ENCODE measurements at places on chromosomes 1 and 21.

- DNase-seq = no peak
Observed at GRCh38 chr1:61115436-61115835, 33.1 kb downstream of the NFIA start.

DNA sequence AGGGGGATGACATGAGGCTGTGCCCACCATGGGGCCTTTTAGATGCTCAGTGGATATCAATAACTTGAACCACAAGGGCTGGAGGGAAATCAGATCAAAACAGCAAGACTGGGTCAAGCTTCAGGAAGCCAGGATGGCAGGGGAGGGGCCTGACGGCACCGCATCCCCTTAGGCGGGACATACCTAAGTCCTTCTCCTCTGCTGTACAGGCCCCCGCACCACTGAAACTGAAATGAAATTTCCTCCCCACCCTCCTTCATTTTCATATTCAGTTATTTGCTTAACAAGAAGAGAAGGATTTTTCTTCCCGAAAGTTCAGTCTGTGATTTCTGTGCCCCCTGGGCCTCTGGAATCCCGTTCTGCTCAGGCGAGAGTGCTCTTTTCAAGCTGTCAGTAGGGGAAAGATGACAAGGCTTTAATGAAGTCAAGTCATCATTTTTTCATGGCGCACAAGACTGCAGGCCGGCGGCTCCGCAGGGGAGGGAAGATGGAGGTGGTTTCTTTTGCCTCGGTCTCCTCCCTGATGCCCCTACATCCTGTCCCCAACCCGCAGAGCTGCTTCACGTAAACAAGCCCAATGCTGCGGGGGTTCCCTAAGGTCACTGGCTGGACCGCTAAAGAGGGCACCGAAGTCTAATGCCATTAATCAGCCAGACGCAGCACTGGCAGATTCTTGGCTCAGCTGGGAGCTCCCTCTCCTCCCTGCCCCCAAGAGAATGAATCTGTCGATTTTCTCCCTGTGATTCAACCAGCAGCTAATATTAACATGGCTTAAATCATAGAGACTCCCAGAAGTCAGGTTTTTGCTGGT is 264.8 kb downstream of the C1orf94 start:
- DNase-seq = no peak

- DNase-seq = no peak
Observed at GRCh38 chr1:154940651-154941194, 4.2 kb upstream of the PMVK start.

- DNase-seq = peak; percentile 93
Observed at GRCh38 chr1:173868266-173869020, at the start of gene ZBTB37. ZBTB37 (plus strand) TSS chr1:173868380; CDS start chr1:173870226, 1,846 bp downstream.

- DNase-seq = no peak
Observed at GRCh38 chr1:116161390-116161789, 50.2 kb downstream of the MAB21L3 start.

GRCh38 chr1:30820299-30820698 is 62.7 kb upstream of the LAPTM5 start:
- no peak for DNase-seq

DNA sequence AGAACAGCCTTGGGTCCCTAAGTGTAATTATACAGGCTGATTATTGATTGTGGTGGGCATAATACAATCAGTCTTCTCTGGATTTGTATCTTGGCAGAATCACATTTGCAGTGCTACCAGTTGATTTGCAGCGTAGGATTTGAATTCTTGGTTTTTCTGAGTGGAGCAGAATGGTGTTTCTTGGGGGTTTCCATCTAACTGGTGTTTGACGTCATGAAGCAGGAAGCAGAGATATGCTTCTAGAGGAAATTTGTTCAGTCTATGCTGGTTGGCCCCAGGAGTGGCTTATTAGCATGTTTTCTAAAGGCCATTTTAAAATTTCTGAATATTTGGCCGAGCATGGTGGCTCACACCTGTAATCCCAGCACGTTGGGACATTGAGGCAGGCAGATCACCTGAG is 3.4 kb downstream of the CTTNBP2NL start:
- no peak for DNase-seq

- no peak for DNase-seq
Observed at GRCh38 chr21:42545317-42545716, 31.7 kb downstream of the SLC37A1 start.

- DNase-seq = no peak
Observed at GRCh38 chr21:41160036-41160435, 7.9 kb upstream of the BACE2 start.

DNA sequence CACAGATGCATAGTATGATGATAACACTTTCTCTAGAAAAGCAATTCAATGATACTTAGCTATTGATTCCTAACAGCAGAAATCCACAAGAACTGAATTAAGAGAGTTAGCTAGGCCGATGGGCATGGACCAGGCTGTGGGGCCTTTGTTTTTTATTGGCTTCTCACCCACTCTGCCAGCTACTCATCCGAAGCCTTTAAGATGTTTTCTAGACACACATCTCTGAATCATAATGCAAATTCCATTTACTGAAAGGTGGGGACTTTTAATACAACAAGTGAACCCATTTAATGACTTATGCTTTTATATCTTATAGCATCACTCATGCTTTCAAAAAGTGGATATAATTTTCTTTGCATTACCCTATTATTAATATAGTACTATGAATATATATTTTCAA is 170.2 kb downstream of the RUNX1 start:
- no peak for DNase-seq

DNA sequence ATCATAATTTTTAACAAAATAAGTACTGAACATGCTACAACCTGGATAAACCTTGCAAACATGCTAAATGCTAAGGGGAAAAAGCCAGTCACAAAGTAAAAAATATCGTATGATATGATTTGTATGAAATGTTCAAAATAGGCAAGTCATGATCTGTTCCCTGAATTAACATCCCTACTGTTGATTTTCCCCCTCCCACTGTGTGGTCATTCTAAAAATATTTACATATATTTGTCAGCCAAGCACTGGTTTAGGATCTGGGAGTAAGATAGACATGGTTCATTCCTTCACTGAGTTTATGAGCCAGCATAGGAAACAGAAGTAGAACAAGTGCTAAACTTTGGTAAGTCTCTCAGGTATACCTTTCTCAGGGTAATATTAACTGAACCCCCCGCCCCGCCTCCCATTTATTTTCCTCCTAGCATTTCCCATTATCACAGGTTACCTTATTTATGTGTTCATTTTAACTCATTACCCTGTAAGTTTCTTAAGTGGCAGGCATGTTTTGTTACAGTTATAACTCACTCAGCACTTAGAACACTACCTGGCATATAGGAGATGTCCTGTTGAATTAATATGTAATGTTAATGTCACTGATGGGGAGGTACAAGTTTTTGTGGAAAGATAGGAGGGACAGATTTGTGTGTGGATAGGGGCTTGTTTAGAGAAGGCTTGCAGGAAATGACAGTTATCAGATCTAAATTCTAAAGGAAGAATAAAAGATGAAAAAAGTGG is 12.3 kb downstream of the UQCRH start:
- DNase-seq = no peak

- DNase-seq = no peak
Observed at GRCh38 chr1:153877112-153877511, 45.7 kb downstream of the GATAD2B start.

GRCh38 chr1:229170778-229171505 is 100.0 kb upstream of the RAB4A start:
- DNase-seq = no peak

GRCh38 chr1:24688621-24689195 is 45.6 kb downstream of the SRRM1 start:
- DNase-seq = peak; percentile 19

GRCh38 chr21:25234857-25235801 is 372.2 kb downstream of the MRPL39 start:
- no peak for DNase-seq

GRCh38 chr1:27218736-27219135 is 15.7 kb upstream of the WDTC1 start:
- DNase-seq = no peak

DNA sequence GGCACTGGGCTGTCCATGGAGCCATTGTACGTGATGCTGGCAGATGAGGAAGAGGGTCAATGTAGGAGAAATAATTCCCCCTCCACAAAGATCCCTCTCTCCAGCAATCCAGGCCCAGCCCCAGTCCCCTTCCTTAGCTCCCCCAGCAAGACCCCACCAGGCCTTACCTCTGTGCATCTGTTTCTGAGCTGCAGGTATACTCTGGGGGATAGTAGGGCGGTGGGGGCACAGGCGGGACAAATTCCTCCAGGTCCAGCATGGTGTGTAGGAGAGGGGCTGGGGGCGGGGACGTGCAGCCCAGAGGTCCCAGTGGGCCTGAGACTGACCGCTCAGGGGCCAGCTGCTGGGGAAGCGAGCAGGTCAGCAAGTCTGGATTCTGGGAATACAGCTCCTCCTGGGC is 3.7 kb downstream of the ENTREP3 start:
- DNase-seq = no peak

GRCh38 chr1:99603699-99604560 is 42.0 kb upstream of the PALMD start:
- DNase-seq = no peak

GRCh38 chr1:2639607-2640521 is 7.0 kb upstream of the MMEL1 start:
- no peak for DNase-seq

DNA sequence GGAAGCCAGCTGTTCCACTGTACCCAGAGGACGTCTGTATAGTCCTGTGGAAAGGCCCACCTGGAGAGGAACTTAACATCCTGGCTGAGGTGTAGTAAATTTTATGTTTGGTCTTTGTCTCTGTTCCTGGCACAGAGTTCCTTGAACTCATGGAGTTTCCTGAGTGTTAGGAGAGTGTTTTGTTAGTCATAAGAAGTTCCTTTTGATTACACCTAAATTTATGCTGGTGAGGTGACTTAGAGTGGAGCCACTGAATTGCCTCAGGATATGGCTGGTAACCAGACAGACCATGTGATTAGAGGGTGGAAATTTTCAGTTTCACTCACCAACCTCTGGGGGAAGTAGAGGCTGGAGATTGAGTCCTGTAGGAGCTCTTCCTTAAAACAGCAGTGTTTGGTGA is 57.9 kb downstream of the RASAL2 start:
- no peak for DNase-seq

DNA sequence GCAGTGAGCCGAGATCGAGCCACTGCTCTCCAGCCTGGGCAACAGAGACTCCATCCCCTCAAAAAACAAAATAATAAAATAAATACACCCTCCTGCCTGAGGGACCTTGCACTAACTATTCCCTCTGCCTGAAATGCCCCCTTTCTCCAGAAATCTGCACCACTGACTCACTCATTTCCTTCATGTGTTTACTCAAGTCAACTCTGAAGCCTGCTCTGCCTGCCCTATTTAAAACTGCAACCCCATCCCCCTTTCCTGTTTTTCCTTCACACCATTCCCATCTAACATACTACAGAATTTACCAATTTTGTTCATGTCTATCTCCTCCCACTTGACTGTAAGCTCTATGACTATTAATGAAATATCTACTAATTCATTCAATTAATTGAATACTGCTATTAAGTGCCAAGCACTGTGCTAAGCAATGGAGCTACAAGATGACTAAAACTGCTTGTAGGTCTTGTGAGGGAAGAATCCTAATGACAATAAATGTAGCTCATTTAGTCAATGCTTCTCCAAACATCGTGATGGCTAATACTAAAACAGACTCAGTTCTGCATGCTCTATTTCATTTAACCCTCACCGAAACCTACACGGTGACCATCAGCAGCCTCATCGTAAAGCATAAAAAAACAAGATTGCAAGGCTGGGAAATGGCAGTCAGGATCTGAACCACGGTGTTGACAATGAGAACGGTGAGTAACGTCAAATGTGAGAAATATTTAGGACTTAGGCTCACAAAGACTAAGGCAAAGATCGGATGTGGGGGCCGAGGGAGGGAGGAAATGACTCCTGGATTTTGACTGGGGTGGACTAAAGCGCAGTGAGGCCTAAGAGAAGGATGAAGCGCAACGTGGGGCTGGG is 749 bp upstream of the TMEM39B start:
- no peak for DNase-seq

- DNase-seq = no peak
Observed at GRCh38 chr1:68917456-68917855, 420.6 kb upstream of the DEPDC1 start.

GRCh38 chr1:8426996-8427395 is 109.1 kb downstream of the SLC45A1 start:
- no peak for DNase-seq

DNA sequence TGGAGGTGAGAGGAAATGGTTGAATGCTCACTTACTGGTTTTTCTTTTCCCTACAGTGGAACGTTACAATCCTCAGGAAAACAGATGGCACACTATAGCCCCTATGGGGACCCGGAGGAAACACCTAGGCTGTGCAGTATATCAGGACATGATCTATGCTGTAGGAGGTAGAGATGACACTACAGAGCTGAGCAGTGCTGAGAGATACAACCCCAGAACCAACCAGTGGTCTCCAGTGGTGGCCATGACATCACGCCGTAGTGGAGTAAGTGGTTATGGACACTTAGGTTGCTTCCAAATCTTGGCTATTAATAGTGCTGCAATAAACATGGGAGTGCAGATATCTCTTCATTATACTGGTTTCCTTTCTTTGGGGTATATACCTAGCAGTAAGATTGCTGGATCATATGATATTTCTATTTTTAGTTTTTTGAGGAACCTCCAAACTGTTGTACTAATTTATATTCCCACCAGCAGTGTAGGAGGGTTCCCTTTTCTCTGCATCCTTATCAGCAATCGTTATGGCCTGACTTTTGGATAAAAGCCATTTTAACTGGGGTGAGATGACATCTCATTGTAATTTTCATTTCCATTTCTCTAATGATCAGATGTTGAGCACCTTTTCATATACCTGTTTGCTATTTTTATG is 48.8 kb upstream of the DARS2 start:
- DNase-seq = no peak

DNA sequence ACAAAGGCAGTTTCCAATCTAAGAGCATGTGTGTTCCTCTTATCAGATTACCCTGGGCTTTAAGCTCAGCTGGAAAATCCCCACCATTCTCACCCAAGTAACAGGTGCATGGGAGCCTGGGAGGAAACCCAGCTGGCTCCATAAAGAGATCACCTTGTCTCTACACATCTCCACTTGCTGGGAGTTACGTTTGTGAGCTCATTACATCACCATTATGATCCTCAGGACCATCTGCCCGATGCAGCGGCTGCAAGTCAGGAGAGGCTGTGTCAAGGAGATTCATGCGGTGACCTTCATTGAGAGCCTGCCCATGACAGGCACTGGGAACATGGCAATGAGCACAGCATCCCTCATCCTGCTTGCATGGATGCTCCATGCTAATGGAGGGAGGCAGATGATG is 618.0 kb downstream of the NPHP4 start:
- no peak for DNase-seq
